ENCODE measurements at places on chromosomes 3 and 15.
A peak's percentile ranks its signal among the peaks of the same experiment; 100 is the strongest.

DNA sequence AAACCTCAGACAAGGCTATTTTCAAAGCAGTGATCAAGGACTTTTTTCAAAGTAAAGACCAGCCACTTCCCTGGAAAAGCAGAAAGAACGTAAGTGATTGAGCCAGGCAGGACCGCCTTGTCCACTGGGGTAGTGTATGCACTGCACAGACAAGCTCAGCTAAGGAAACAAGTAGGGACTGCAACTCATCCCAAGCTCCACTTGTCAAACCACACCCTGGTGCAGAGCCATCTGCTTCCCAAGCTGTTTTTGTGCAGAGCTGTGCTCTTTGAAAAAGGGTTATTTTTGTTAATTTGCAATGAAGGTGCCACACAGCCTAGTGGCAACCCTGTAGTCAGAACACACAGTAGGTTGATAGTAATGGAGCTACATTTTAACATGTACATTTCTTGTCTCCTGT lies 193.3 kb downstream of the ADAMTS9 start:
- DNase-seq = no peak

GRCh38 chr3:133162670-133163305 lies 124.6 kb downstream of the TMEM108 start:
- DNase-seq = no peak

DNA sequence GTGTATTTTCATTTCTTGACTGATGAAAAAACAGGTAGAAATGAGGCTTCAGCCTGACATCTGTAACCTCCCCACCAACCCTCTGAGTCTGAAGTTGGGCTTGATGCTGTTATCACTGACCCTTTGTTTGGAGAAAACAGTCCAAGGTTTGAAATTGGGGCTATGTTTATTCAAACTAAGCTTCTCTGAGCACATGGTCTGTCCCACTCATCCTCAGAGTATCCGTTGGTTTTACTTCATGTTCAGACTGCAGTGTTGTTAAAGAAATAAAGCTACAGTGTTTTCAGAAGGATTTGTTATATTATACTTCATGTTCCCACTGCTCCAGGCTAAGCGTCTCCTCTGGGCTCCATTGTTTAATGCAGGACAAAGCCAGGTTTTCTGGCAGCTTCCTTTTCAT lies 6.0 kb downstream of the MAPKBP1 start:
- DNase-seq = no peak

DNA sequence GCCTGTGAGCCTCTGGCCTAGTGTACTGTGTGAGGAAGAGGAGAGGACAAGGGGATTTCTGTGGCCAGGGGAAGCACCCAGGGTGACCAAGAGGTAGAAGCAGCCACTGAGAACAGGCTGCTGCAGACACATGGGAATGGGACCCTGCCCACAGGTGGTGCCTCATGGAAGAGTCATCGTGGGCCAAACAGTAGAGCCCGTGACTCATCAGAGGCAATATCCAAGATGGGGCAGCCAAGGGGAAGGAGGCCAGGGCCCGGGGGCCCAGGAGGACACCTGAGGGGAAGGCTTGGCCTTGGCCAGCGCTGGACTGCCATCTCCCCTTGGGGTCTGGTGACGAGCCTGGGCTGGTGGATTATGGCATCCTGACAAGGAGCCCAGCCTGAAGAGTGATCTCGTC lies 275.0 kb upstream of the LYSMD4 start:
- DNase-seq = no peak

- no peak for DNase-seq
Observed at GRCh38 chr3:30658328-30659052, 52.1 kb downstream of the TGFBR2 start.

GRCh38 chr3:124316034-124316287 lies 324.0 kb upstream of the ROPN1 start:
- no peak for DNase-seq

DNA sequence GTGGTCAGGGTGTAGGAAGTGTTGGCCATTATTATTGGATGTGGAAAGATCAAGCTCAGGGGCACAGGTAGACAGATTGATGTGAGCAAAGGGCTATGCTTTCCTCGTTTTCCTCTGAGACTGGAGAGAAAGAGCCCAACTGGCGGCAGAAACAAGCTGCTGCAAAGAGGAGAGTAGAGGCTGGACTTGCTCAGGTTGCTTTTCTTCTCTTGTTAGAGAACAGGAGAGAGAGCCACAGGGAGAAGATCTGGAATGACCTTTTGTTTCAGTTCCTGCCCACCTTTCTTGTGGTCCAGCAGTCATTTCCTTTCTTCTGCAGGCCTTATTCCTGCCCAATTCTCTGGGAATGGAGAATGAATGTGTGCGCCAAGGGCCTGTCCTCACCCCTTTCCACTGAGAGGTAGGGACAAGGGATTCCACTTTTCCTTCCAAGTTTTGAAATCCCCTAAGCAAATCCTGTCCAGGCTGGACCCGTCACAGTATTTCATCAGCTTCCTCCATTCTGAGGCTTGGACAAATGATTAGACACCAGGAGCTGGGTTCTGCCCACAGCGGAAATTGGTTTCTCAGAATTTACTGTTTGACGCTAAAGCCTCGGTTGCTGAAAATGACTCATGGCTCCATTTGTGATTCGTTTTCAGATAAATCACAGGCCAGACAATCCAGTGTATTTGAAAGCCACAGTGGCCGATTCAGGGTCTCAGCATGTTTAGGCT lies 16.1 kb downstream of the ZNF80 start:
- no peak for DNase-seq

DNA sequence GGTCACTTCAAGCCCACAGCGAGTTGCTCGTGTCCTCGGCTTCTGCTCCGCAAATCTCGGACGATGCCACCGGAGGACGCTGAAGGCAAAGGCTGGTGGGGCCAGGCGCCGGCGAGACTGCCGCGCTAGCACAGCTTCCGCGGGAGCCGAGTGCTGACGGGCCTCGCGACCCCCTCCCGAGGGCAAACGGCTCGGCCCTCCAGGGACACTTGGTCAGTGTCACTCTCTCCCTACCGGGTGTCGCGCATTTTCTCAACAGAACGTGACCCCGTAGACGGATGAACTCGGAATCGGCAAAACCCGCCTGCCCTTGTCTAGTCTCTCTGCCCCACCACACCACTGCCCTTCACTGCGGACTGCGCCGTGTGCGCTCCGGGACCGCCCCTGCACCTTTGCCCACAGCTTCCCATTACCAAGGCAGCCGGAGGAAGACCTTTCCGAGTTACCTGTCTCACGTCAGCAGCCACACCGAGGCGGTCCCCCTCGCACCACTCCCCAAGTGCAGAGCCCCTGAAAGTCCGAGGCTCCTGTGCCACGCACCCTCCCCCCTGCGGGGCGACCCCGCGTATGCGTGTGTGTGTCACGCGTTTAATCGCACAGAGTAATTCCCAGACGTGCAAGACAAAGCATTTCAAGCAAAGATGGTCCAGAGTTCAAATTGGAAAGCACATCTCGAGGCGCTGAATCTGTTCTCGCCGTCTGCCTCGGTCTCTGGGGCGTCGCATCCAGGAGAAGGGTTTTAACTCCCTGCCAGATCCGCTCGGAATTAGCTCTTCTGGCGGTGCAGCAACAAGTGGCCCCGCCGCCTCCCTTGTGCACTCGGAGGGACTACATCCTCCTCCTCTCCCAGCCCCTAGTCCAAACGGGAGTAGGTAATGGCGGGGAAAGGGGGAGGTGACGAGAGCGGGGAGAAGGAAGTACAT lies 245.0 kb upstream of the TOPAZ1 start:
- DNase-seq = peak; percentile 76

DNA sequence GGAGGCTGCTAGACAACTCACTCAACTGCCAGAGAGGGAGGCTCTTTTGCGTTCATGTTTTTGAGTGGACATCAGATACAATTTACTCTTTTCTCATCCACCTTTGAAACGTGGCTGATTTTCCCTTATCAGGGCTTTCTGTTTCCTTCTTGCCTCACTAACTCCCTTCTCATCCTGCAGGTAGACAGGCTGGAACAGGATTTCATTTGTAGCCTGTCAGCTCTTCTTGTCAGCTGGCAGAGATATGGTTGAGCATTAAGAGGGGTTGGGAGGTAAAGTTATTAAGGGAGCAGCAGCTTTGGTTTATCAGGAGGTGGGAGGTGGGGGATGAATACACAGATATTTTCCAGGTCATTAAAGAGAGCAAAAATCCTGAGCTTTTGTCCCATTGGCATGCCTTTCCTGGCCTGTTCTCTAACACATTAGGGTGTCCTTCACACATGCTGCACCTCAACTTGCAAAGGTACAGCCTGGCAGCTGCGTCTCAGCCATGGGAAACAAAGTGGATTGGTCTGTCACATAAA lies 73.5 kb downstream of the PPM1L start:
- no peak for DNase-seq

GRCh38 chr15:85980946-85981345 lies 98.7 kb upstream of the AGBL1 start:
- no peak for DNase-seq

GRCh38 chr3:63624941-63625560 lies 27.4 kb upstream of the SNTN start:
- DNase-seq = peak; percentile 88

DNA sequence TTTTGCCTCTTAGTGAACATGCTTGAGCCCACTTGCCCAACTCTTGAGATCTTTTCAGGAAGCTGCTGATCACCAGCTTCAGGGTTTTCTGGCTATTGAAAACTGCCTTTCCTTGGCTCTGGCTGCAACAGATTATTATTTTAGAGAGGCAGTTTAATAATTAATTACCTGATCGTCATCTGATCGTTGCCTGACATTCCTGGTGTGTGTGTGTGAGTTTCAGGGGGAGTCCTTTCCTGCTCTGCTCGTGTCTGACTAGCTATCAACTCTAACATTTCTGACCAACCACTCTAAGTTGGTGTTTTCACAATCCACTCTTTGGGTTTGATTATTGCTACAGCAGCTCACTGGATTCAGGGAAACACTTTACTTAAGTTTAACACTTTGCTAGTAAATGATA lies 84.3 kb upstream of the SPATA16 start:
- no peak for DNase-seq

GRCh38 chr3:135967867-135968266 lies 2.3 kb downstream of the PPP2R3A start:
- DNase-seq = no peak

Measured in NCI-H345 (cell line).